ENCODE measurements at places on chromosomes 16 and 17. TPM values are rescaled to one million over a fixed set of nuclear protein-coding genes. Genes with fewer than 3 reads are reported as not detected.
A peak's percentile ranks its signal among the peaks of the same experiment; 100 is the strongest.

DNA sequence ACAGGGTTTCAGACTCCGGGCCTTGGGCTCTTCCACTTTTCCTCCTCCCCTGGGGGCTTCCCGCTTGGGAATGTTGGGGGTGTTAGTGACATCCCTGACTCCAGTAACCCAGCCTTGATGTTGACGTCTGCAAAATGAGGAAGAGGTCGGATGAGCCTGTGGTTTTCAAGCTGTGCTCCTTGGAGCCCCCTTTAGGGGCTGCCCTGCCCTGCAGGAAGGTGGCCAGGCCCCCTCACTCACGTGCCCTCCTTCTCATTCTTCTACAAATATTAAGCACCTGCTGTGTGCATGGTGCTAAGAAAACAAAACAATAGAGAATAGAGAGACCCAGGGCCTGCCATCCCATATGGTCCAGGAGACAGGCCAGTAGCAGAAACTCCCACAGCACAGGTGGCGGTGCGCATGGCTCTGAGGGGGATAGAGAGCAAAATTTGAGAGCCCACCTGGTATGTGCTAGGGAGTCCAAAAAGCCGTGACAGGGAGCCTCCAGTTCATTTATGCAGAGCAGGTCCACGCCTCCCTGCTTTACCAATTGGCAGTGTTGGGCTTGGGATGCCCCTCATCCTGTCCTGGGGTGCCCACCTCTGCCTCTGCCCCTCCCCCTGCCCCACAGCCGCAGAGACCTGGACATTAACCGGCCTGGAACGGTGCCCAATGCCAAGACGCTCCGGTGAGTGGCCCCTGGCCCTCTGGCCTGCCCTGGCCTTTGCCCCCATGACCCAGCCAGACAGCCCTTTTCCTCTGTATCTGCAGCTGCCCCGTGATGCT lies 7.4 kb downstream of the NDRG4 start:
- no peaks in the 10 kb centered on the region for H3K27me3 ChIP-seq
- no peaks in the 10 kb centered on the region for H3K4me1 ChIP-seq
- no peak overlapping the region for H3K27ac ChIP-seq
- no peak for DNase-seq
- peaks cover 1% of the 10 kb centered on the region for H3K36me3 ChIP-seq

DNA sequence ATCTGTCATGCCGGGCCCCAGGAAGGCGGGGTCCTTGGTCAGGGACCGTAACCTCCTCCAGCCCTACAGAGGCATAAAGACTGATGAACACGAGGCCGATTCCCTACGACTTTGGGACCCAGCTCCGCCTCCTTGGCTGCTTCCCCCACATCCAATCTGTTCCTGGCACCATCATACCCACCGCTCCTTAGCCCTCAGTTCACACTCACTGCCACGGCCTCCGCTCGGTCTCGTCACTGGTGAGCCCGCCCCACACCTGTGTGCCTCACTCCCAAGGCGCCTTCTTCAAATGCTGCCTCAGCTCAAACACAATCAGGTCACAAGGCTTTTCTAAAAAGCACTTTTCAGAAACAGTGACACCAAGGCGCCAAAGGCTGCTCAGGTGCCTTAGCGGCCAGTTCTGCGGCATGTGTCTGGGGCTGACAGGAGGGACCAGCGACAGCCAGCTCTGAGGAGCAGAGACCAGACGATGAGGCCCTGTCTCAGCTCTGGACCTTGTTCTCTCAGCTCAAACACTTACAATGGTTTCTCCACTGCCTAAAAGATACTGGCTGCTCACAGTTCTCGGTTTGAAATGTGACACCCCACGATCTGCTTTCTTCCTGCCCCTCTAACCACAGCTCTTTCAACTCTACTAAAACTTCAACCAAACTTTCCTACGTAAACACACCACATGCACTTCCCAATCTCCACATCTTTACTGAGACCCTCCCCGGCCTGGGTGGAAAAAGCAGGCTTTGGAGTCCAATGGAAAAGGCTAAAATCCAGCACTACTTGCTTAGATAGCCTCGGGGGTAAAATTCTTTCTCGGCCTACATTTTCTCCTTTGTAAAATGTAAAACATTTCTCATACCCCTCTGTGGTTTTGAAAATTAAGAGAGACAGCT lies 33.2 kb downstream of the CYB5D2 start:
- H3K4me1 ChIP-seq, result peaks cover 47% of the 10 kb centered on the region
- no peaks in the 10 kb centered on the region for H3K27me3 ChIP-seq
- H3K36me3 ChIP-seq, result peaks cover 63% of the 10 kb centered on the region
- peak overlapping the region; percentile 93 for H3K27ac ChIP-seq

GRCh38 chr16:85166699-85167588 lies 54.7 kb upstream of the CIBAR2 start:
- H3K27ac ChIP-seq, result no peak overlapping the region
- no peaks in the 10 kb centered on the region for H3K36me3 ChIP-seq
- no peak overlapping the region for H3K4me3 ChIP-seq
- DNase-seq, result no peak
- H3K27me3 ChIP-seq, result peaks cover 36% of the 10 kb centered on the region

DNA sequence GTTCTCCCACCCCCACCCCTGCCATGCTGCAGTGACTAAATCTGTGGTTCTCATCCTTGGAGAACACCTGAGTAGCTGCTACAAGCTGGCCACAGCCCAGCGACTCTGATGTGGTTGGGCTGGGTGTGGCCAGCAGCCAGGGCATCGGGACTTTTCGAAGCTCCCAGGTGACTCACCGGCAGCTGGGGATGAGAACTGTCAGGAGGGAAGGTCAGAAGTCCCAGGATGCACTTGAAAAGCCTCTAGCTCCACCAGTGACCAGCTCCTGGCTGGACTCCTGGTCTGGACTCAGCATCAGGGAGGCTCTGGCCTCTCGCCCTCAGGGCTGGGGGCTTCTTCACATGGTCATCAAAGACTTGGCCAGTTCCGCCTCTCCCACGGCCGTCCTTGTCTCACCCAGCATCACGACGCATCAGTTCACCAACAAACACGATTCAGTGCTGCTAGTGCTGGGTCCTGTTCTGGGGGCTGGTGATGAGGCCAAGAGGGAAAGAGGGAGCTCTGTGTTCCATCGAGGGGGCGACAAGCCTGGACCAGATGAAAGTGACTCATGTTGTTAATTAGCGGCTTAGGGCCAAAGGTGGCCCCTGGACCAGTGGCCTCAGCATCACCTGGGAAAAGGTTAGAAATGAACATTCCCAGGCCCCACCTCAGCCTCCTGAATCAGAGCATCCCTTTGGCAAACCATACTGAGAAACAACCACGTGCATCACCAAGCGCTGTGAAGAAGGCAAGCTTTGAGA lies 3.9 kb upstream of the C17orf99 start:
- no peak for DNase-seq
- peaks cover 21% of the 10 kb centered on the region for H3K4me1 ChIP-seq
- H3K27me3 ChIP-seq, result no peaks in the 10 kb centered on the region
- no peak overlapping the region for H3K4me3 ChIP-seq
- peaks cover 10% of the 10 kb centered on the region for H3K36me3 ChIP-seq

DNA sequence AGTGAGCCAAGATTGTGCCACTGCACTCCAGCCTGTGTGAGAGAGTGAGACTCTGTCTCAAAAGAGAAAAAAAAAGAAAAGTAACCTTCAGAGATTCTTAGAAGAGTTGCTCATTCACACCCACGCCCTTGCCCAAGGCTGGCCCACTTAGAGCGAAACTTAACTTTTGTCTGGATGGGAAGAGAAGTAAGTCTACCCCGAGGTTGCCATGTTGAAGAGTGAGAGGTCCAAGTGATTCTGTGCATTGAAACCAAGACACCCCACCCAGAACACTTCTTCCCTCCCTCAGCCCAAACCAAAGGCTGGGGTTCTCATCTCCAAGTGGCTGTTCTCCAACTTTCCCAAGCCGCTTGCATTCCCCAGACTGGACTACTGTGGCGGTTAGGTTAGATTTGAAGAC lies 2.4 kb upstream of the CISD3 start:
- H3K27me3 ChIP-seq, result peaks cover 2% of the 10 kb centered on the region
- peaks cover 60% of the 10 kb centered on the region for H3K4me1 ChIP-seq
- peak overlapping the region; percentile 94 for H3K27ac ChIP-seq
- H3K36me3 ChIP-seq, result peaks cover 23% of the 10 kb centered on the region
- H3K4me3 ChIP-seq, result peak overlapping the region; percentile 79

TMEM238L gene
- not detected for total RNA-seq

DNA sequence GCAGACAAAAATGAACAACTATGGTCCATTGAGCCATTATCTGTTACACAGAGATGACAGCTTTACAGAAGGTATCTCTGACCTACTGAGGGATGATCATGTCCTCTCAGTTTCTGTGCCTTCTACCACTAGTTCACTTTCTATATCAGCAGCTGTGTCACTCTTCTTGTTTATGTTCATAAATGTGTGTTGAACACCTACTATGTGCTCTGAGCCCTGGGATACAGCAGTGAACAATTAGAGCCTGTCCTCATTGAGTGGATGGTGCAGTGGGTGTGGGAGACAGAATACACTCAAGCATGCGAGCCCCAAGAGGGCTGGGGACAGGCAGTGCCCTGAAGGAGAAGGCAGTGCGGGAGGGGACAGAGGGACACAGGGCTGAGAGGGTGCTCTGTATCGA lies 92.1 kb downstream of the ABCC6 start:
- DNase-seq, result no peak
- H3K4me1 ChIP-seq, result peaks cover 8% of the 10 kb centered on the region
- H3K27me3 ChIP-seq, result no peaks in the 10 kb centered on the region
- peaks cover 51% of the 10 kb centered on the region for H3K36me3 ChIP-seq

- DNase-seq, result no peak
- H3K4me3 ChIP-seq, result no peak overlapping the region
- H3K27me3 ChIP-seq, result no peaks in the 10 kb centered on the region
- peaks cover 36% of the 10 kb centered on the region for H3K36me3 ChIP-seq
- no peaks in the 10 kb centered on the region for H3K4me1 ChIP-seq
- H3K27ac ChIP-seq, result peak overlapping the region; percentile 23
Observed at GRCh38 chr17:41891135-41892020, 26.2 kb upstream of the KLHL11 start.

- H3K4me3 ChIP-seq, result no peak overlapping the region
- no peaks in the 10 kb centered on the region for H3K27me3 ChIP-seq
- DNase-seq, result no peak
- no peaks in the 10 kb centered on the region for H3K36me3 ChIP-seq
- no peaks in the 10 kb centered on the region for H3K4me1 ChIP-seq
Observed at GRCh38 chr16:5008311-5008731, 25.4 kb downstream of the NAGPA start.

- H3K4me3 ChIP-seq, result no peak overlapping the region
- no peak overlapping the region for H3K27ac ChIP-seq
- no peak for DNase-seq
- H3K36me3 ChIP-seq, result no peaks in the 10 kb centered on the region
Observed at GRCh38 chr16:60452646-60453045, 1583.6 kb downstream of the CDH8 start.

DNA sequence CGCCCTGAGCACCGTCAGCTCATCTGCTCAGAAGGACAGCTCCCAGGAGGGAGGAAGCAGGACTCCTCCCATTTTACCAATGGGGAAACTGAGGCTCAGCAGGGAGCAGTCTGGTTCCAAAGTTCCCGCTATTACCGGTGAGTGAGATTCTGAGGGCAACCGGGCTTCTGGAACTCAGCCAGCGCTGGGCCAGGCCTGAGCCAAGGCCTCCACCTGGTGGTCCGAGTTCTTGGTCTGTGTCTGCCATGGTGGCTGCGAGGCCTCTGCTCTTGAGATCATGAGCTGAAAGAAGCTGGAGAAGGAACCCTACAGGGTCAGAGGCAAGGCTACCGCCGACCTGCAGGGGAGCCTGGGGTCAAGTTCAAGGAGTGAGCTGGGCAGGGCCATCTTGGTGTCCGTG lies 110.8 kb upstream of the GSE1 start:
- DNase-seq, result no peak
- no peak overlapping the region for H3K4me3 ChIP-seq
- H3K27ac ChIP-seq, result no peak overlapping the region

DNA sequence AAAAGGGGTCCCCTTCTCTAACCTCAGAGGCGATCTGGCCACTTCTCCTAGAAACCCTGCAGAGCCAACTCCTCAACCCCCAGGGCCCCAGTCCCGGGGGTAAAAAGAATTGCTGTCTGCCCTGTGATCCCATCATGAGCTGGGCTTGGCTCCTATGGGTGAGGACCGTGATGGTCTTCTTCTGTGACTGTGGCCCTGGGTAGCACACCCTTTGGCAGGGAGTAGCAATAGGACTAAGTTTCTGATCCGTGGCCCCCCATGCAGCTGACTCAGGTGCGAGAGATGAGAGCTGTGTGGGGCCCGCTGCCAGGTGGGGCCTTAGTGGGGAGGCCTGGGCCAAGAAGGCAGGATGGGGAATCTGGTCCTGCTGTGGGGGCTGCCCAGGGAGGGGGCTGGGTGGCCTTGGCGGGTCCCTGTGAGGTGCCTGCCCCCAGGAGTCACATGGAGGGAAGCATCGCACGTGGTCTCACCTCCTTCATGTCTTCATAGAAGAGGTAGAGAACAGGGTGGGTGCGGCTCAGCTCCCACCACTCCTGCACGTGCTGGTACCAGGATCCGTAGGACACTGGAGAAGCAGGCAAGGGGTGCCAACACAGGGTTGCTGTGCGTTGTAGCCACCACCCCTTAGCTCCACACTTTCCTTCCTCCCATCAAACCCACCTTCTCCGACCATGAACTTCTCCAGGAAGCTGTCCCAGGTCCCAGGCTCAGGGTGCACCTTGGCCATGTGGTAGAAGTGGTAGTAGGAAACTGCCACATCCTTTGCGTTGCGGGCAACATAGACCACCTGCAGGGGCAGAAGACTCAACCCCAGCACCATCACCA lies 3.3 kb downstream of the SULT1A1 start:
- H3K27me3 ChIP-seq, result no peaks in the 10 kb centered on the region
- no peak for DNase-seq
- H3K4me3 ChIP-seq, result no peak overlapping the region
- H3K4me1 ChIP-seq, result no peaks in the 10 kb centered on the region

- H3K36me3 ChIP-seq, result peaks cover 46% of the 10 kb centered on the region
- H3K27me3 ChIP-seq, result no peaks in the 10 kb centered on the region
- no peak overlapping the region for H3K27ac ChIP-seq
- no peak for DNase-seq
- H3K4me1 ChIP-seq, result peaks cover 14% of the 10 kb centered on the region
Observed at GRCh38 chr17:8447799-8448198, 12.1 kb downstream of the NDEL1 start.

CBFA2T3 gene
- not detected for total RNA-seq

- DNase-seq, result no peak
- H3K4me3 ChIP-seq, result no peak overlapping the region
- no peak overlapping the region for H3K27ac ChIP-seq
- H3K27me3 ChIP-seq, result no peaks in the 10 kb centered on the region
- no peaks in the 10 kb centered on the region for H3K4me1 ChIP-seq
- H3K36me3 ChIP-seq, result no peaks in the 10 kb centered on the region
Observed at GRCh38 chr16:76441876-76442275, 164.7 kb downstream of the CNTNAP4 start.

SBK1 gene
- total RNA-seq, result 0.80 TPM

KRT20 gene
- total RNA-seq, result not detected

HS3ST3A1 gene
- 7.2 TPM for total RNA-seq

GRCh38 chr16:89785523-89786155 lies 30.8 kb downstream of the FANCA start:
- peaks cover 31% of the 10 kb centered on the region for H3K36me3 ChIP-seq
- H3K4me3 ChIP-seq, result peak overlapping the region; percentile 15
- H3K27ac ChIP-seq, result peak overlapping the region; percentile 40
- H3K4me1 ChIP-seq, result peaks cover 24% of the 10 kb centered on the region
- H3K27me3 ChIP-seq, result no peaks in the 10 kb centered on the region
- DNase-seq, result peak; percentile 9

Measured in activated T-helper 1 cell treated with anti-CD3 and anti-CD28 coated beads, Interleukin-12 subunit alpha, Interleukin-12 subunit beta, Interleukin-2, Interleukin-4 antibody, amounts not matched to agents 30 ng/mL and 10 ng/mL and 1 ng/mL, durations not matched to agents 14 hours and 24 hours and 36 hours (primary cell).